ENCODE measurements at places on chromosomes 6 and 20.

GRCh38 chr6:6633898-6634734, 45.6 kb downstream of the LY86 start:
- H3K4me1 ChIP-seq = peaks cover 7% of the 10 kb centered on the region
- H3K36me3 ChIP-seq = no peaks in the 10 kb centered on the region
- H3K27me3 ChIP-seq = no peaks in the 10 kb centered on the region
- H3K4me3 ChIP-seq = no peak overlapping the region
- H3K27ac ChIP-seq = no peak overlapping the region
- DNase-seq = no peak

DNA sequence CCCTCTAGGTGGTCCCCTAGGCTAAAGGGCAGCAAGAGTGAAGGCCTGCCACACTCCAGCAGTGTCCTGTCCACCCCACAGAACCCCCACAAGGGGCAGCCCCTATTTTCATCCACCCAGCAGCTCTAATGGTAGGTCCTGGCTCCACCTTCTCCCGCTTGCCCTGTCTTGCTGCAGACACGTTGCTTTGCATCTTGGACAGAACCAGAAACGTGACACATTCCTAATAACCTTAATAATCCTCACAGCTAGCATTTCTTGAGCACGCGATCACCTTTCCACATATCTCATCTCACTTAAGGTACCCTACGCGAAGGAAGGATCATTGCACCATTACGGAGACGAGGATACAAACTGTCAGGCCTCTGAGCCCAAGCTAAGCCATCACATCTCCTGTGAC, 11.7 kb upstream of the SLC22A23 start:
- peaks cover 4% of the 10 kb centered on the region for H3K36me3 ChIP-seq
- H3K4me1 ChIP-seq = peaks cover 21% of the 10 kb centered on the region
- no peak for DNase-seq
- peaks cover 3% of the 10 kb centered on the region for H3K27me3 ChIP-seq

DNA sequence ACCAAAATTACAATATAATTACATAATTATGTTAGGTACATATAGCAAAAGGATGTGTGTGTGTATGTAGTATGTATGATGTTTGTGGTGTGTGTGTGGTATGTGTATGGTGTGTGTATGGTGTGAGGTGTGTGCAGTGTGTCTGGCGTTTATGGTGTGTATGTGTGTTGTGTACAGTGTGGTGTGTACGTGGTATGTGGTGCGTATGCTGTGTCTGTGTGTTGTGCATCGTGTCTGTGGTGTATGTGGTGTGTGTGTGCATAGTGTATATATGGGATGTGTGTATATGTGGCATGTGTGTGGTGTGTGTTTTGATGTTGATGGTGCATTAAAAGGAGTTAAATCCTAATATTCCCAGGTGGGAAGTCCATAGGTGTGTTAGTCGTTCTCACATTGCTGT, 62.8 kb downstream of the PLG start:
- H3K36me3 ChIP-seq = no peaks in the 10 kb centered on the region
- peaks cover 15% of the 10 kb centered on the region for H3K27me3 ChIP-seq
- H3K27ac ChIP-seq = no peak overlapping the region

GRCh38 chr20:10605547-10606195, 68.1 kb downstream of the JAG1 start:
- peaks cover 23% of the 10 kb centered on the region for H3K4me1 ChIP-seq
- no peak for DNase-seq
- peaks cover 35% of the 10 kb centered on the region for H3K36me3 ChIP-seq
- H3K4me3 ChIP-seq = no peak overlapping the region

- no peak overlapping the region for H3K27ac ChIP-seq
- no peaks in the 10 kb centered on the region for H3K36me3 ChIP-seq
- H3K4me3 ChIP-seq = no peak overlapping the region
- no peak for DNase-seq
- H3K27me3 ChIP-seq = no peaks in the 10 kb centered on the region
Measured at GRCh38 chr6:80330961-80331360, 224.5 kb downstream of the BCKDHB start.

- no peak for DNase-seq
- H3K36me3 ChIP-seq = no peaks in the 10 kb centered on the region
- no peaks in the 10 kb centered on the region for H3K27me3 ChIP-seq
Measured at GRCh38 chr6:95882371-95882770, 133.4 kb upstream of the FUT9 start.

GRCh38 chr6:23953976-23954375, 172.0 kb upstream of the NRSN1 start:
- H3K4me1 ChIP-seq = peaks cover 5% of the 10 kb centered on the region
- H3K27me3 ChIP-seq = no peaks in the 10 kb centered on the region
- H3K27ac ChIP-seq = no peak overlapping the region
- H3K4me3 ChIP-seq = no peak overlapping the region
- no peaks in the 10 kb centered on the region for H3K36me3 ChIP-seq

- peaks cover 1% of the 10 kb centered on the region for H3K36me3 ChIP-seq
- no peak overlapping the region for H3K4me3 ChIP-seq
- H3K27me3 ChIP-seq = no peaks in the 10 kb centered on the region
- no peak for DNase-seq
- H3K4me1 ChIP-seq = peaks cover 12% of the 10 kb centered on the region
Measured at GRCh38 chr20:44594730-44595129, 12.4 kb downstream of the PKIG start.

DNA sequence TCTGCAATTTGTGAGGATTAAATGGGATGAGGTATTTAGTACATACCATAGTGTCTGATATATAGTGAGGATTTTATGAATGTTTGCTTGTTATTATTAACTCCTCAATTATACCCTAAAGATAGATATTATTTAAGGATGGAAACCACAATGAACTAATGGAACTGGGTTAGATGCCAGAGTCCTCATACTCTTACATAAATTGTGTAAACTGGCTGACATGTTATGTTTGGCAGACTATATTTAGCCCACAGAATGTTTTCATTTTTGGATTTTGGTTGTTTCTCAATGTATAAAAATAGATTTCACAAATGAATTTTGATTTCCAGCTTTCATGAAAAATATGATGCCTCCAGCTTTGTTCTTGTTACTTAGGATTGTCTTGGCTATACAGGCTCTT, 37.6 kb downstream of the HTR1B start:
- H3K36me3 ChIP-seq = no peaks in the 10 kb centered on the region
- H3K27ac ChIP-seq = no peak overlapping the region
- no peaks in the 10 kb centered on the region for H3K4me1 ChIP-seq
- DNase-seq = no peak

- H3K4me3 ChIP-seq = no peak overlapping the region
- no peaks in the 10 kb centered on the region for H3K36me3 ChIP-seq
- H3K27ac ChIP-seq = no peak overlapping the region
- peaks cover 6% of the 10 kb centered on the region for H3K27me3 ChIP-seq
Measured at GRCh38 chr6:88361754-88362153, 195.6 kb upstream of the CNR1 start.

GRCh38 chr6:167398214-167399050, 73.5 kb downstream of the TTLL2 start:
- H3K4me3 ChIP-seq = no peak overlapping the region
- no peak overlapping the region for H3K27ac ChIP-seq
- no peaks in the 10 kb centered on the region for H3K36me3 ChIP-seq
- DNase-seq = no peak

- peak overlapping the region; percentile 94 for H3K27ac ChIP-seq
- H3K36me3 ChIP-seq = peaks cover 1% of the 10 kb centered on the region
- H3K4me1 ChIP-seq = peaks cover 8% of the 10 kb centered on the region
- peaks cover 22% of the 10 kb centered on the region for H3K27me3 ChIP-seq
Measured at GRCh38 chr6:24646771-24647170, 780 bp upstream of the KIAA0319 start.

GRCh38 chr6:3915076-3915791, 66.1 kb downstream of the FAM50B start:
- no peak for DNase-seq
- H3K27ac ChIP-seq = no peak overlapping the region
- no peaks in the 10 kb centered on the region for H3K36me3 ChIP-seq
- peaks cover 22% of the 10 kb centered on the region for H3K4me1 ChIP-seq
- H3K4me3 ChIP-seq = no peak overlapping the region
- no peaks in the 10 kb centered on the region for H3K27me3 ChIP-seq

GRCh38 chr6:45684476-45684875, 306.7 kb upstream of the SUPT3H start:
- DNase-seq = no peak
- no peak overlapping the region for H3K4me3 ChIP-seq
- no peaks in the 10 kb centered on the region for H3K36me3 ChIP-seq

GRCh38 chr20:53847837-53848170, 222.6 kb downstream of the BCAS1 start:
- H3K4me1 ChIP-seq = peaks cover 14% of the 10 kb centered on the region
- H3K4me3 ChIP-seq = no peak overlapping the region
- no peaks in the 10 kb centered on the region for H3K36me3 ChIP-seq
- no peak for DNase-seq
- H3K27me3 ChIP-seq = no peaks in the 10 kb centered on the region
- H3K27ac ChIP-seq = no peak overlapping the region

DNA sequence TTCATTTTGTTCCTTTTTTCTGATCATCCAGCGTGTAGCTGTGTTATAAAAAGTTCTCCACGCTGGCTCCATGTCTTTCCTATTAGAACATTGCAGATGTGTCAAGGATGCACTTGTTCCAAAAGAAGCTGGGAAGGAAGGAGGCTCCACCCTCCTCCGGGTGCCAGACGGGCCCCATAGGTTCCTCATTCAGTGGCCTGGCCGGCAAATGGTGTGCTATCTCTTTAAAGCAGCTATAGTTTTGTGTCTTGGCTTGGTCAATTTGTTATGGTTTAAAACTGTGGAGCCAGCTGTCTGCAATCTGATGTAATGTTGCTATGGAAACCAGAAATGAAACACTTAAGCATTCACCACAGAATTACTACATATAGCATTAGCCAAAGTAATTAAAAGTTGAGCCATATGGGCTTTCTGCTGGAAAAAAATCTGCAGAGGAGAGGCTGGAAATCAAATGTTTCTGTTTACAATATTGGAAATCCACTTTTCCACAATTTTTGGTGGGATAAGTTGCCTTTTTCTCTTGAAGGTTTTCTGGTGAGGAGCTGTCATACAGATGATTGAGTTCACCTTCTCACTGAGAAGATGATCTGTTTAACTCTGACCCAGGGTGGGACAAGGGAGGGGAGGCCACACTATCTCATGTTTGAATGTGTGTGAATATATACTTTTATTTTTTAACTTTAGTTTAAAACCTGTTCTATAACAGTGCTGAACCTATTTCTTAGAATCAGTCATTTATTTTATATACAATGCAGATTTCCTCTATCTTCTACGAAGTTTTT, 167.4 kb downstream of the SASH1 start:
- DNase-seq = no peak
- no peaks in the 10 kb centered on the region for H3K27me3 ChIP-seq
- peak overlapping the region; percentile 56 for H3K27ac ChIP-seq
- peaks cover 40% of the 10 kb centered on the region for H3K4me1 ChIP-seq
- H3K36me3 ChIP-seq = peaks cover 17% of the 10 kb centered on the region

- peaks cover 26% of the 10 kb centered on the region for H3K36me3 ChIP-seq
- DNase-seq = no peak
- H3K27me3 ChIP-seq = no peaks in the 10 kb centered on the region
- H3K27ac ChIP-seq = no peak overlapping the region
- H3K4me3 ChIP-seq = no peak overlapping the region
Measured at GRCh38 chr6:107390685-107391435, 68.5 kb downstream of the PDSS2 start.

DNA sequence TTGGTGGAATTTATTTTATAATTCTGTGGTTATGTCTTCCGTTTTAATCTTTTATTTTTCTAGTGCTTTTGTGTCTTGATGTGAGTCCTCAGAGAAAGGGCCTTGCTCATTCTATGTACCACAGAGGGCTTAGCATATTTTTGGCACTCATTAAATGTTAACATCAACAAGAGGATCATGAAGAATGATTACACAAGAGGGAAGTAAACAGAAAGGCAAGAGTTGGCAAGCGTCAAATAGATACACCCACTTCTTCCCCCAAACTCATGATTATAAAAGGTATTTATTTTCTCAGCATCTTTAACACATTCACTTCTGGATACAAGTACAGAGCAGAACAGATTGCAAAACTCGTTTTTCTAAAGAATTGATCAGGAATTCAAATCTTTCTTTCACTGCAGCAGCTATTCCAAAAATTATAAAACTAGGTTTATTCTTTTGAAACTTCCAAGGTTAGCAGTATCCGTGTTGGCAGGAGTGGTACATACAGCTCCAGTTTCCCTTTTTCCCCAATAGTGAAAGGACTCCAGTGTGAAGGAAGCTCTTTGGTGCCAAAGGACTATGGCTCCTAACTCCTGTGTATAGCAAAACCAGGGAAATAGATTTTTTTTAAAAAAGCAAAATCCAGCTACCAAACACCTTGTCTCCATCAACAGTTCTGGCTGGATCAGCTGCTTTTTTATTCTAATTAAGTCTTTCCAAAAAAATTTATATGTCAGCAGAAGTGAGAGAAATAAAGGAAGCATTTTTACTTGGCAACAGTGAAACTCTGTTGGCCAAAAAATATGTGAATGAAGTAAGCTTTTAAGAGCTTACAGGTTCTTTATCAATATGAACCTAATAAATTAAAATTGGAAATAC, 221.9 kb downstream of the ADGRG6 start:
- no peak overlapping the region for H3K4me3 ChIP-seq
- DNase-seq = no peak
- no peaks in the 10 kb centered on the region for H3K4me1 ChIP-seq
- peaks cover 6% of the 10 kb centered on the region for H3K27me3 ChIP-seq
- no peaks in the 10 kb centered on the region for H3K36me3 ChIP-seq

DNA sequence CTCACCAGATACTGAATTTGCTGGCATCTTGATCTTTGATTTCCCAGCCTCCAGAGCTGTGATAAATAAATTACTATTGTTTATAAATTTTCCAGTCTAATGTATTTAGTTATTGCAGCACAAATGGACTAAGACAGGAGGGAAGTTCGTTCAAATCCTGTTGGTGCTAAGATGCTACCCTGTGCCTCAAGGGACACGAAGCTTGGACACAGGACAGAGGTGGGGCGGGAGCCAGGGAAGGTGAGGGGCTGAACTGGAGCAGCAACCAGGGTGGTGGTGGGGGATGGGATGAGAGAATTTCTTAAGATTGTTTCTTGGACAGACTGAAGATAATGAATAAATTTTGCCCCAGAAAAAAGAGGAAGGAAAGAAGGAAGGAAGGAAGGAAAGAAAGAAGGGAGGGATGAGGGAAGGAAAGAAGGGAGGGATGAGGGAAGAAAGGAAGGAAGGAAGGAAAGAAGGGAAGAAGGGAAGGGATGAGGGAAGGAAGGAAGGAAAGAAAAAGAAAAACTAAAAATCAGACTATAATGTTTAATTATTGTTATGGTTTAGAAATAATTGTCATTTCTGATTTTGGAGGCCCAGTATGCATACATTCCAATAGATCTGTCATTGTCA, 127.2 kb downstream of the CDC5L start:
- no peak overlapping the region for H3K4me3 ChIP-seq
- H3K27me3 ChIP-seq = peaks cover 24% of the 10 kb centered on the region
- H3K4me1 ChIP-seq = no peaks in the 10 kb centered on the region
- no peak overlapping the region for H3K27ac ChIP-seq
- peak; percentile 32 for DNase-seq

Data from type B pancreatic cell (in vitro differentiated cells).